Non-pigmented ciliary epithelial cell (primary cell): ENCODE measurements at places on chromosomes 13 and 19.

DNA sequence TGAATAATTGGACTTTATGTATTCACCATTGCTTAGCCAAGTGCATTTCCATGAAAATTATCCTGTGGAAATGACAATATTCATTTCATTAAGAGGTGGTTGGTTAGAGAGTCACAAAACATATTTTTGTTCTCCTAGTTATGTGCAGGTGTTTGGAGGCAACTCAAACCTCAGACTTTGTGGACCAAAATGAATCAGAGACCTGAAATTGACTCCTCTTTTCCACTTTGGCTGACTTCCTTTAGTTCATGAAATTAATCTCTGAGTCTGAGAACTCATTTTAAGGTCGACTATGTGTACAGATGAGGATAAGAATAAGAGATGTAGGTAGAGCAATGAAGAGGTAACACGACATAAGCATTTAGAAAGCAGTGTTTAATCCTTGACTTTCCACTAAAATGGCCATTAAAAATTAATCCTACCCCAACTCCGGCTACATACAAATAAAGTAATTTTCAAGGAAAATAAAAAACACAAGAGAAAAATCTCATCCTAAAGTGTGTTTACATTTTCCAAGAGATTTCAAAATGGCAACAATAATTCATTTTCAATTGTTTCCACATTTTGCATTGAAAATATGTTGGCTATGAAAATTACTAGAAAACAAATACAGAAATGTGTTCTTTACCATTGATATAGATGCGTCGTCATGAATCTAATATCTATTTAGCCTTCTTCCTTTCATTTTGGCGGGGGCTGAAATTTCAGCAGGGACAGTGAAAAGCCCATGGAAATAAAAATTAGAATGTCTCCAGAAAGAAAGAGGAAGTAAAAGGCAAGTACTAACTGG, 185.4 kb upstream of the CSNK1A1L start:
- no peak for DNase-seq

DNA sequence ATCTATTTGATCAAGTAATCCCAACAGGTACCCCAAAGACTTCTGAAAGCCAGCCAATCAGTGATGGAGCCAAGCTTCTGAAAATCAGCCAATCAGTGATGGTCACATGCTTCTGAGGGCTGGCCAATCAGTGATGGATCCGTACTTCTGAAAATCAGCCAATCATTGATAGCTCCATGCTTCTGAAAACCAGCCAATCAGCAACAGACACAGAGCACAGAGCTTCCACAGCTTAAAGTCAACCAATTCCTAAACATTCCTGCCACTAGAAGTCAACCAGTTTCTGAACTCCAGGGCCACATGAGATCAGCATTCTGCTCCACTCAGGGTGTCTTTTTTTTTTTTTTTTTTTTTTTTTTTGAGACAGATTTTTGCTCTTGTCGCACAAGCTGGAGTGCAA, 8.2 kb upstream of the HSD17B14 start:
- no peak for DNase-seq

DNA sequence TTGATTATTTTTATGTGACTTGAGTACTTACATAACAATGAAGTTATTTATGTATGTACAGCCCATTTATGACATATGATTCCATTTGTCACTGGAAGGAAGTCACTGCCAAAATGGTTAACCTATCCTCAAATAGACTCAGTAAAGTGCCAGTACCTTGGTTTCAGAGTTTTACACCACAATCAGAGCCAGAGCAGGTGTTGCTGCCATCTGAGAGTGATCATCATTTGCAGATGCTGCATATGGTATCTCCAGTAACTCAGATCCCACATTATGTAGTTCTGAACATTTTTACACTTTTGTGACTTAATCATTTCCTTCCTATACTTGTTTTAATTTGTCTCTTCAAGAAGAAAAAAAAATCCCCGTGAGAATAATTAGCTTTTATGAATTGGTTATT, 313.3 kb downstream of the HS6ST3 start:
- DNase-seq: no peak

GRCh38 chr19:32041681-32042292, 303.6 kb upstream of the ZNF507 start:
- DNase-seq: no peak

DNA sequence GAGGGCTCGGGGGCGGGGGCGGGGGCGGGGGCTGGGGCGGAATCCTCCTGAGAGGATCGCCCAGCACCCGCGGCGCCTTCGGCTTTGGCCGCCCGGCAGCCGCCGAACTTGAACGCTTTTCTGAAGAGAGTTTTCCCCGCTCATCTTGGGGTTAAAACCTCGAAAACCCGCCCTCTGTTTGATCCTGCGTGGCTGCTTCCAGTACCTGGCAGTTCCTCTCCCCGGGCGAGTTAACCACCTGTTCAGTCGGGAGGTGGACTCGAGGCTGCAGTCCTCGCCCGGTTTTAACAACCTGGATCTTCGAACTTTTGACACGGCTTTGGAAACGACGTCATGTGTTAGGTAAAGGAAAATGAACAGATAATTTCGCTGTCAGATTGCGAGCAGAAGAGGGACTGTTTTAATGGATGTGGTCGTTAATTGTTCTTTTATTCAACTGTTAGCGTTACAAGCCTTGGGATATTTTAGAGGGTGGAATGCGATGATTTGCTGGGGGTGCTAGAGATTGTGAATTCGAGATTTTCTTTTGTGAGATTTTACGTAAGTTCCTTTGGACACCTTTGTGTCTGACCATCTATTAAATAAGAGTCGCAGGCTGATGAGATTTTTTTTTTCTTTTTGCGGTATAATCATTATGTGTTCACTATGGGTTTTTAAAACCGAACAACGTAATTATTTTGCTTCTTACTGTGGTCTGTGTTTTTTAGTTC, 1.0 kb downstream of the FNDC3A start:
- DNase-seq: no peak

DNA sequence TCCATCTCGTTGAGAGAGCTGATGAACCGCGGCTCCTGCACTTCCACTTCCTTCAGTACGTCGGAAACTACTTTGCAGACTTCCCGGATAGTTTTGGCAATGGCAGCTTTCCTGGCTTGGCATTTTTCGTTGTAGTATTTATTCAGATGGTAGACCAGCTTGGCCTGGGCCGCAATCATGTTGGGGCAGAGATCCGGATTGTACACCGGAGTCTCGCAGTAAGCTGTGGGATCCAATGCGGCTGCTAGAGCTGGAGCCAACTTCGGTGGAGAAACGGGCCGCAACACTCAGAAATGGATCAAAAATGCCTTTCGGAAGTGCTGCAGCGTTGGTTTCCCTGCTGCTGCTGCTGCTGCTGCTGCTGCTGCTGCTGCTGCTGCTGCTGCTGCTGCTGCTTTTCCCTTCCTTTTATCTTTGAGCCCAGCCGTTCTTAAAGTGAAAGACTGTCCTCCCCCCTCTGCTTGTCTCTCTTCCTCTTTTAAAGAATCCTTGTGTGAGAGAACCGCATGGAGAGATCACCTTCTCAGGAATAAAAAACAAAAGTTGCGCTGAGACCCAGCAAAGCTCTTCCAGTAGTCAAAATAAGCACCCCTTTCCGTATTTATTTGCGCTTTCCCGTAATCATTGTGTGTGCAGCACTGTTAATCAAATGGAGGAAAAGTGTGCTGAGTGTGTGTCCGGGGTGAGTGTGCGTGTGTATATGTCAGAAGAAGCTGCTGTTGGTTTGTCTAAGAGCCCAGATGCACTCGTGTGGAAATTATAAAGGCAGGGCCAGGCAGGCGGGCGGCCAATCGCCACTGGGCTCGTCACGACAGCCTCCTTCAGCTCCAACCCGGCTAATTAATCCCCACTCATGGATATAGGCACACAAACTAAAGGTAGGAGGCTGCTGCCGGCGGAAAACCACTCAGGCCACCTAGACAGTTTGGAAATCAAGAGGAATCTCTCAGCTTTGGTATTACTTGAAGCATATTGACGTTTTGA, at the start of gene MAB21L1:
Gene MAB21L1 (minus strand): TSS at position 730 of the 984 bp plus-strand sequence. CDS start 551 bp downstream, at position 179.
- DNase-seq: no peak

GRCh38 chr13:102504002-102504401, 92.8 kb upstream of the TPP2 start:
- DNase-seq: no peak

DNA sequence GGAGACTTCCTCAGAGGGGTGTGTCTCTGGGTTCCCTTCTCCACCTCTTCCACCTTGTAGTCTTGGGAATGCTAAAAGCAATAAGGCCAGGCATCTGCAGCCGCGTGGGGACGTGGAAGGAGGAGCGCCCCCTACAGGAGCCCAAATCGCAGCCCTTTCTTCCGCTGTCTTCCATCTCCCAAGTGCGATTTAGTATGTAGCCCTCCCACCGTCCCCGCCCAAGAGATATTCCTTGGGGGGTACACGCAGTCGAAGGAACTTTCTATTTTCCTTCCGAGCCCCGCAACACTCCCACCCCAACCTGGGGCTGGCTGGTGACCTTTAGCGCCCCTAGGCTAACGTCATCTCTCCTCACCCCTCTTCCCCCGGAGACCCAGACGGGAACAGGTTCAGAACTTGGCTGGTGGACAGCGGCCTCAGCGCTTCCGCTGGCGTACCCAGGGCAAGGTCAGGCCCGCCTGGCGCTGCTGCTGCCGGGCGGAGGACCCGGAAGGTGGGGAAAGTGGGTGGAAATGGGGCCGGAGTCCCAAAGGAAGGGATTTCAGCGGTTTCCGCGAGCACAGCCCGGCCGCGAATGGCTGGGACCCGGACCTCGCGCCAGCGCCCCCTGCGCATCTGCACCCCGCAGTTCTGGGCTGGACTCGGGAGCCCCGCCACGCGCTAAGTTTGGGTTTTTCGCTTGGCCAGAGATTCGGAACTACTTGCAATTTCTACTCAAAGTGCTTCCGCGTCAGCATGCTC, 2.1 kb upstream of the PCDH8 start:
- no peak for DNase-seq

GRCh38 chr13:84903391-84903790, 895.8 kb downstream of the SLITRK6 start:
- DNase-seq: no peak

GRCh38 chr13:111541752-111542529, 221.5 kb downstream of the TEX29 start:
- no peak for DNase-seq

DNA sequence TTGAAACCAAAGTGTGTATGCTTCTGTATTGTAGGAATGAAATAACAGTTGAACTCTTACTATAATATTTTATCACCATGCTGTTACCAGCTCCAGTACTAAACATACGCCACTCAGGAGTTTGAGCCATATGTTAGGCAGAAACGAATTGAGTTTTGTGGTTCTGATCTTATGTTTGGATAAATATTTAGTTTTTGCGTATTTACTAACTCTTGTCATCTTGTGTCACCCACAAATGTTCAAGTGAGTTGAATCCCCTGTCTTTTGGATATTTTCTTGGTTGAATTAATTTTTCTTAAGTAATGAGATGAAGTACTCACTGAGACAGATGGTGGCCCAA, 1.5 kb downstream of the FNDC3A start:
- DNase-seq: no peak

DNA sequence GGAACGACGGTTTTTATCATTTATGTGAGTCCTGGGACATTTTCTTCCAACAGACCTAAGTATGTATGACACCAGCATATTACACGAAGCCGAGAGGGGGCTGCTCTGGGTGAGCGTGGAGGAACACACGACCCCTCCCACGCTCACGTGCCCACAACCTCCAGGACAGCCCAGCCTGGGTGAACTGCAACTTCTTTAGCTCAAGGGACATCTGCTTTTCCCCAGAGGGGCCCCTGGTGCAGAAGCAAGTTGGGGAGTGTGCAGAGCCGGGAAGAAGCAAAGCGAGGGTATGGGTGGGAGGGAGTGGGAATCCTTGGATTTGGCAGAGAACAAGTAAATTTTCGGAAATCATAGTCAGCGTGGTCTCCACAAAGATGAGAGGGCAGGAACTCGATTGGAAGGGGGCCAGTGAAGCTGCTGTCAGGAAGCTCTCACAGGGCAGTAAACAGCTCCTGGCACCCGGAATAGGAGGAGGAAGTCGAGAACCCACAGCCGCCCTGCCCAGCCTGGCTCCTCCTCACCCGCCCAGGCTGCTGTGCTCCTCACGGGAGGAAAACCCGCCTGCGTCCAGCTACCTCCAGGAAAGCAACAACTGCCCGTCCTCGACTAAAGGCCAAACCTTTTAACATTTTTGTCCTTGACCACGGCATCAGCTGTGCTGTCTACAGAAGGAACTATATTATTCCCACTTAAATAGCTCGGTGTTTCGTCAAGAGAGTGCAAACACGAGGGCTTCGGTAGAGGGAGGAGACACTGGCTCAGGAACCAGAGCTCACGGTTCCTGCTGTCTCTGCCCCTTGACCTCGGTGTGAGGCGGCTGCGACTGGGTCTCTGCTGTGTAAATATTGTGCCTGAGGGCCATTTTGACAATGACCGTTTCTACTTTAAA, 17.2 kb upstream of the CFAP97D2 start:
- no peak for DNase-seq

GRCh38 chr19:11624069-11624463, 26.8 kb downstream of the ZNF627 start:
- peak; percentile 9 for DNase-seq

GRCh38 chr13:98489446-98490194, 87.3 kb downstream of the STK24 start:
- no peak for DNase-seq

DNA sequence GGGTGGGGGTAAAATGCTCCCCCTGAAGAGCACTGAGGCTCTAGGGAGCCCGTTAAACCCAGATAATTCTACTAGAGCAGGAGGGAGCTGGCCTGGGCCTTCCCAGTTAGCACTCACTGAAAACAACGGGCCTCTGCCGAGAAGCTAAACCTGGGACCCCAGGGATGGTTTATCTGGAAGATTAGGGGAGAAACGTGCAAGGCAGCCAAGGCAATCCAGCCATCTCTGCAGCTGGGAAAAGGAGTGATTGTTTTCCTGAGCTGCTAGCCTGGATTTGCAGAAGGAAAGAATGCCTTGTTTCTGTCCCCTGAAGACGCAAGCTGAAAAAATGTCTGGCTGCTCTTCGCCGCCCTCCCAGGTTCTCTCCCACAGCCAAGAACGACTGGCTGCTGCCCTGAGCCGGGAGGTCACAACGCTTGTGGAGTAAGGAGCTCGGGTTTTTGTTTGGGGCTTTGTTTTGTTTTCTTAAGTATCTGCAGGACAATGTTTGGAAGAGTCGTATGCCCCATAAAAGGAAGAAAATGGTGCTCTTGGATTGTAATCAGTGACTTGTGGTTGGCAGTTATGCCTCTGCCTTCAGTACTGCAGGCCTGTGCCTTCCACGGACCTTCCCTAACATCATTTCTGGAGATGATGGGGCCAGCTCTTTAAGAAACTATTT, 31.5 kb downstream of the COL4A2 start:
- DNase-seq: no peak

GRCh38 chr19:23799321-23799720, 40.6 kb upstream of the ZNF681 start:
- no peak for DNase-seq

- no peak for DNase-seq
These were observed 317.2 kb downstream of the DCT start for GRCh38 chr13:94162289-94162688.

DNA sequence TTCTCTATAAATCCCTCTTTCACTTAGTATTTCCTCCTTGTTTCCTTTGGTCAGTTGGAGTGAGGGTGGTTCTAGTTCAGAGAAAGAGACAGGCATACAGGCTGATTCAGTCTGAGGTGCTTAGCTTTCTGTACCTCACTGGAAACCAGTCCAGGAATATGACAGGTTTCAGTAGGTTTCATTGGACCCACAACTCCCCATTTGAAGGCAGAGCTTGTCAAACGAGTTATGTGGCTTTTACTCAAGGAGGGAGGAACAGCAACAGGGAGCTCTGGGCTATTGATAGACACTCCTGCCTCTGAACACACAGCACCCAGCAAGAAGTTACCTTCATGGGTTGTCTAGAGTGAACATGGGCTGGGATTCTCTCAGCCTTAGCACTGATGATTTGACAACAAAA, 14.5 kb downstream of the ACTN4 start:
- no peak for DNase-seq

- no peak for DNase-seq
These were observed 4.7 kb upstream of the ZNF428 start for GRCh38 chr19:43623889-43624670.

- peak; percentile 8 for DNase-seq
These were observed 5.5 kb upstream of the GALP start for GRCh38 chr19:56170261-56170660.
